Renal cortex interstitium (tissue), 15 donors: ENCODE measurements at places on chromosomes 1 and 21.

DNA sequence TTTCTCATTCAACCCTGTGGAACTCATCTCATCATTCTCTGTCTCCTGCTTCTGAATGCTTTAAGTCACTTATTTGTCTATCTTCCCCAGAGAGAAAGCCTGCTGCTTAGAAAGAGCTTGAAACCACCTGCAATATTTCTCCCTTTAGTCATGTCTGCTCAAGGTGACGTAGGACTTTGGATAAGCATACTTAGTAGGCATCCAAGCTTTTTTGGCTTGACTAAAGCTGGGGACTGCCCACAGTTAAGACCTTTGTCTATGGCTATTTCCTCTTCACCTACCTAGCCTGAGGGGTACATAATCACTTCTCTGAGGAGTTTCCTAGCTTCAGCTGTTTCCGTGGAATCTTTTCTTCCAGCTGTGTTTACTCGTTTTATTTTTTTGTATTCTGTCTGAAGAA is 665.8 kb upstream of the CAMK1G start:
- no peak for DNase-seq

DNA sequence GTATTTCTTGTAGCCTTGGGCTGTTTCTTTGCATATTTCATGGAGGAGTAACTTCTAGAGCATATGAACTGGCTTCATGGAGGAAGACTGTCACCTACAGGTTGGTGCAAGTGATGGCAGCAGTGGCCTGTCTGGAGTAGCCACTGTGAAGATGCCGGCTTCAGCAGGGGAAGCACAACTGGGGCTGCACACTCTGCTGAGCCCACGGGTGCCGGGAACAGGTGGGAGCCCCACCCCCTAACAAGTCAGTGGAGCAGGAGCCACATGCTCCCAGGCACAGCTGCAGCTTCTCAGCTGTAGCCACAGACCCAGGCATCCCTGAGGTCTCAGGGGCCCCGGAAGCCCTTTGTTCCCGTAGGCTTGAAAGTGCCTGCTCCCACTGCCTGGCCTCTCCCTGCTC is 43.2 kb upstream of the C1orf185 start:
- DNase-seq = no peak

- DNase-seq = no peak
These were observed 38.6 kb upstream of the ADGRL4 start for GRCh38 chr1:79044974-79045650.

DNA sequence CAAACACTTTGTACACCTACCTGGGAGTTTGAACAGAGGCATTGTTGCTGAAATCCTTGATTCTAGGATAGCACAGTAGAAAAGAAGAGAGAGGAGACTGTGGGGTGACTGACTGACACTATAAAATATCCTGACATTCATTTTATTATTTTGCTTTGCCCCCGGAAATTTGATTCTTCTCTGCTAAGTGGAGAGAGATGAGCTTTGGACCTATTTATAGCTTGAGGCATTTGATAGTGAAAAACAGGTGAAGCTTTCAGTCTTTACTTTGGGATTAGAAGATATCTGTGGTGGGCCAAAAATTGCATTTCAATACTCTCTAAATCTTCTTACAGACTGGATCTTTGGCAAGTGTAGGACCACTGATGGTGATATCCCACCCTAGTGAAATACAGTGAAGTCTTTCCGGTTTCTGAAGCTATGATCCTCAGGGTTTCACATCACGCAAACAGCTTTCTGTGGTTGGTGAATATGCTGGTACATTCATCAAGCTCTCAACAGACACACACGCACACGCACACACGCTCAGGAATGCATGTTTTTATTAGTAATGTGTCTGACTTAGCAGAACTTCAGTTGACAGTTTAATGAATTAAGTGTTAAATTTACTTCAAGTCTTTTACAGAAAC is at the start of gene AMPD1:
Gene AMPD1 (minus strand): TSS at position 117 of the 629 bp plus-strand sequence. CDS start 75 bp downstream, at position 42.
- DNase-seq = no peak

DNA sequence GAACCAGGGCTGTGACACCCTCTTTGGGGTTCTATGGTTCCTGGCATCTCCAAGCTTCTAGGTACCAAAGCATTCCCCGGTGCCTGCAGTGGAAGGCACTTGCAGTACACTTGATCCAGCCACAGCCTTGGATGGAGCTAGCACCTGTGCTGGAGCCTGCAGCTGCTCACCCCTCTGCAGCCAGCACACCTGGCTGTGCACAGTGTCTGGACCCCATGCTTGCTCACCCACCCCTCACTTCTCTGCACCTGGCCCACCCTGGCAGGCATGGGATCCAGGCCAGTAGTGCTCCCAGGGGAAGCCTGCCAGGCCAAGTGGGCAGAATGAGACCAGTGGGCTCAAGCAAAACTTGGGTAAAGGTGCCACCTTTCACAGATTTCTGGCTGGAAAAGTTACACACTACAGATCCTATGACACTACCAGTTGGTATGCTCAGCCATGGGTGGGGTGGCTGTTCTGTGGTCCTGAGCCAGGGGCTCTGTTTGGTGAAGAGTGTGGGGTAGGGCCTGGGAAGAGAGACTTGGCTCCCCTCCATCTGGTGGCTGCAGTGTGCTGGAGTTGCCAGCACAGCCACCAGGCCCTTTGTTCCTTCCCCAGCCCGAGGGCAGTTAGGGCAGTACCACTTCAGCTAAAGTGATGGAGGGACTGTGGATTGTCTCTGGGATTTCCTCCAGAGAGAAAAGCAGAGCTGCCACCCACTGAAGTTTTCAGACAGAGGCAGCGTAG is 157.8 kb upstream of the LRRC7 start:
- no peak for DNase-seq

- DNase-seq = no peak
These were observed 6.8 kb downstream of the ARID1A start for GRCh38 chr1:26702680-26703038.

DNA sequence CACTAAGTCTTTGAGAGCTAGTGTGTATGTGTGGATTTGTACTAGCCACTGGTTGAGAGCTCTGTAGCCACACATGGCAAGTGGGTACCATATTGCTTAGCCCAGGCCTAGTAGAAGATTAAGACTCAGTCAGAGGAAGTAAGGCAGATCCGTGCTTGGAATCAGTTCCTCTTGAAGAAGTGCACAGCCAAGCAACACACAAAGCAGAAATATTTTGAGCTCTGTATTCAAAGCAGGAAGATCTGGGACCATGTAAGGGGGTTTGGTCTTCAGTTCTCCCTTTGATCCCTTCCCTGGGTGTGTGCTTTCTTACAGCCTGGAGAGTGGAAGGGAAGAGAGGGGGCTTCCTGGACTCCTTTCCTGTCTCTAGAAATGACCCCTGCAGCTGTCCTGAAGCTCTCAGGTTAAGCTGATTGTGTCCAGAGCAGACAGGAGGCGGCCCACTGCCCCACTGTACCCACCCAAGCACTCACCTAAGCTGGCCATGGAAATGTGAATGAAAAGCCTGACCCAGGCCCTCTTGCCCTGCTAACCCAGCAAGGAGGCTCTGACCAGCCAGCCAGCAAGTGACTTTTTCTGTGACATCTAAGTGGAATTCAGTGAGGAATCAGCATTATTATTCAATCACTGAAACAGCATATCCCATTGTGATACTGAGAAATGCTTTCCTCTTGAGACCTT is 3.6 kb downstream of the ETS2 start:
- DNase-seq = no peak

DNA sequence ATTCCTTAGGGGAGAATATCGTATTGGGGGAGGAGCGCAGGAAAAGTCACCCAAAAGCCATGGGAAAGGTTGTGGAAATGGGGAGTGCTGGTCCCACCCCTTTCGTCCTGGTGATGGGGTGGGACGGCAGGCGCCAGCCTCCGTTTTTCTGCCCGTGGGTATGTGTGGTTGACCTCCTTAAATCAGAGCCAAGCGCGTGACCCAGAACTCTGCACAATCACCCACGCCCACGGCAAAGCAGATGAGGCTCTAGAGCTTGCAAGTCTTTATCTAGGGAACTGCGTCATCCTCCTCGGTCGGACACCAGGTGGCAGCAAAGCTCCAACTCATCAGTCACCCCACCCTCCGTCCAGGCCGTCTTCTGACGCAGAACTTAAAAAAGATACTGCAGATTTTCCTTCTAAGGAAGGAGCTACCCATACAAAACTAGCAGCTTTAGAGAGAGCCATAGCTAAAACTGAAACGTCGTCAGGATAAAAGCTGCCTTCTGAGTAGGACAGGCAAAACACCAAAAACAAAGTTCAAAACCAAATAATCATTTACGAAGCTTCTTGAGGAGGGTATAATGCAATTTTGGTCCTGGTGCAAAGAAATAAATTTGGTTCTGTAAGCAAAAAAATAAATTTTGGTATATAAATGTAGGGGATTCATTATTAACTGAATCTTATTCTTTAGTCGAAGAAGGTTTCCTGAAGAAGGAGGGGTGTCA is 62.0 kb downstream of the TBX19 start:
- peak; percentile 83 for DNase-seq

- no peak for DNase-seq
These were observed 70.6 kb upstream of the NFIA start for GRCh38 chr1:61011561-61012263.

DNA sequence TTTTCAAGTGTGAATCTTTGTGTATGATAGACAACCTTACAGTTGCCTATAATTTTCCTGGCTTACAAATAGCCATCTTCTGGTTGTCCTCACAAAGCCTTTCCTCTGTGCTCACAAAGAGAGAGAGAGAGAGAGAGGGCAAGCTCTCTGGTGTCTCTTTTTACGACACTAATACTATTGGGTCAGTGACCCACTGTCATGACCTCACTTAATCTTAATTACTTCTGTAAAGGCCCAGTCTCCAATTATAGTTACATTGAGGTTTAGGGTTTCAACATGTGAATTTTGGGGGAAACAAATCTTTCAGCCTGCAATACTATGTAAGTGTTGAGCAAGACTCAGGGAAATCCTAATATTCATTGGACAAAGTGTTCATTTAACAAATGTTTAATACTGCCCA is 167.4 kb upstream of the COL11A1 start:
- DNase-seq = no peak

DNA sequence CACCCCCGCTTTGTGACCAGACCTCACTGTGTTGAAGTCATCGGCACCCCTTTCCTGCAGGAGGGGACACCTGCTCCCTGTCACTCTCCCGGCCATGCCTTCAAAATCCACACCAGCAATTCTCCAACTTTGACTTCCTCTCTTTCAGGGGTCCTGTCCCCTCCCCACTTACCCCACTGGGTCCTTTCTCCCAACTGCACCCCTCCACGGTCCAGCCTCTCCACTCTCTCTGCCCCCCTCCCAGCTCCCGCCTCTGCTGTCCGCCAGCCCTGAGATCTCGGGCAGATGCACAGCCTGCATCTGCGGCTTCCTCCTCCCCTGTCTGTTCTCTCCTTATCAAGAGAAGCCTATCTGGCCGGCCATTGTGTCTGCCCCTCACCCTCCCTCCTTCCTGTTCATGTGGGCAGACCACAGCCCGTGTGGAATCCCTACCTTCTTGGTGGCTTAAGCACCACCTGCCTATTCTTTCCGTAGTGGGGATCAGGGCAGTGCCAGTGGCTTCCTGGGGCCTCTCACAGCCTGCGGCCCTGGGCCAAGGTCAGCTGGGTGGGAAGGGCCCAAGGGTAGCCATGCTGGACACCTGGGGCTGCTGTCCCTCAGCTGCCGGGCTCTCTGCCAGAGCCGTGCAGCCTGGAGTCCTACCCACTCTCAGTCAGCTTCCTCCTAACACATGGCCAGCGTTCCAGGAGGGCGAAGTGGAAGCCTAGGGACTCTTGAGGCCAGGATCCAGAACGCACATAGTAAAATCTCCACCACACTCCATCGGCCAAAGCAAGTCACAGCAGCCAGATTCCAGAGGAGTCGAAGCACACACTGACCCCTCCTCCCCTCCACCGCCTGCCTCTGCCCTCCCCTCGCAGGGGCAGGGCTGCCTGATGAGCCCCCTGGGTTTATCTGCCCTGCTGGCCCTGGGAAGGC is 5.1 kb upstream of the HES4 start:
- no peak for DNase-seq

GRCh38 chr1:234544087-234544579 is 65.2 kb upstream of the TARBP1 start:
- peak; percentile 74 for DNase-seq

GRCh38 chr21:43727519-43728153 is 8.7 kb downstream of the PDXK start:
- DNase-seq = no peak

GRCh38 chr1:202084791-202085681 is 37.7 kb upstream of the GPR37L1 start:
- DNase-seq = no peak

DNA sequence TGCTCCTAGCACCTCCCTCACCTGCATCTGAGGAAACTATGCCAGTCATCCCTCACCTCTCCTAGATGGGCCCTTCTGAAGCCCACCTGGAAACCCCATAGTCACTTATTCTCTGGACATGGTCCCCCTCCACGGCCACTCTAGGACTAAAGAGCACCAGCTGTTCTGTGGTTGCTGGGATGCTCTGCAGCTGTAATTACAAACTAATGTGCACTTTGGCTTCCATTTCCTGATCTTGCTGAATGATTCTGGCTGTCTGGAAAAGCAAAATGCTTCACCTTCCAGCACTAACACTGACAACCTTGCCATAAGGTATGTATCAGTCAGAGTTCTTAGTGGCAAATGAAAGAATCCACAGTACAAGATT is 48.7 kb upstream of the PSEN2 start:
- DNase-seq = peak; percentile 48
